CD4-positive, alpha-beta T cell (primary cell): ENCODE measurements at places on chromosomes 16 and 17.

GRCh38 chr16:4536391-4537106, 2.0 kb downstream of the CDIP1 start:
- DNase-seq = no peak

GRCh38 chr16:28189245-28189644, 22.5 kb downstream of the XPO6 start:
- peak; percentile 32 for DNase-seq

DNA sequence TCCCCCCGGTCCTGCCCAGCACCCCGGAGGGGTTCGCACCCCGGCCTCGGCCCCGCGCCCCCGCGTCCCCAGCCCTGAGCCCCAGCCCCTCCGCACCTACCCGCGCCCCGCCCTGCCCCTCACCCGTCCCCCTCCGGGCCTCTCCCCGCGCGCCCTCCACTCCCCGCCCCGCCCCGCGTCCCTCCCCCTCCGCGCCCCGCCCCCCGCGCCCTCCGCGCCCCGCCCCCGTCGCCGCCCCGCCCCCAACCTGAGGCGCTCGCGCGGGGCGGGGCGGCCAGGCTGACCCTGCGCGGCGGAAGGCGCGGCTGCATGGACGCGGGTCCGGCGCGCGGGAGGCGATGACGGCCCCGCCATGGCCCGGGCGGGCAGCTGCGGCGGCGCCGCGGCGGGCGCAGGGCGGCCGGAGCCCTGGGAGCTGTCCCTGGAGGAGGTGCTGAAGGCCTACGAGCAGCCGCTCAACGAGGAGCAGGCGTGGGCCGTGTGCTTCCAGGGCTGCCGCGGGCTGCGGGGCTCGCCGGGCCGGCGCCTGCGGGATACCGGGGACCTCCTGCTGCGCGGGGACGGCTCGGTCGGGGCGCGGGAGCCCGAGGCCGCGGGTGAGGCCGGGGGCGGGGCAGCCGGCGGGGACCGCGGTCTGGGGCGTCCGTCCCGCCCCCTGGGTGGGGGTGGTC, at the start of gene SPIRE2:
Gene SPIRE2 (plus strand): TSS at position 277 of the 671 bp plus-strand sequence. CDS start 76 bp downstream, at position 353.
- peak; percentile 49 for DNase-seq

DNA sequence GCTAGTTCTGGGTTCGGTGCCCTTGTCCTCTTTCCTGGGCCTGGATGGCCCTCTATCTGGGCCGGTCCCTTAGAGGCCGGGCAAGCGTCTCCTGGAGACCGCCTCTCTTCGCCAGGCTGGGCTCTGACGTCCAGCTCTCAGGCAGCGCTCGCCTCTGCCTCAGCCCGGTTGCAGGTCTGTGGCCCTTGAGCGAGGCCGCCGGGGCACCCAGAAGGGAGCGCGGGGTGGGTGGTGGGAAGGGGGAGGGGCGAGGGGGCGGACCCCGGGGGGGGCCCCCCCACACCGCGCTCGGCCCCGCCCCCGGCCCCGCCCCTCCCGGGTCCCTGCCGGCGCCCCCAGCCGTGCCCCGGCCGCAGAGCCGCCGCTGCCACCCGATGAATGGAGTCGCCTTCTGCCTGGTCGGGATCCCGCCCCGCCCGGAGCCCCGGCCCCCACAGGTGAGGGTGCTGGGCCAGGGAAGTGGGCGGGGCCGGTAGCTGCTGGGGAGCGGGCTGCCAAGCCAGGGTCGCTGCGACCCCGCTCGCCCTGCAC, at the start of gene ARHGAP23:
Gene ARHGAP23 (plus strand): TSS at position 353 of the 531 bp plus-strand sequence. CDS start 22 bp downstream, at position 375.
- peak; percentile 26 for DNase-seq

GRCh38 chr16:25966172-25967097, 274.7 kb downstream of the HS3ST4 start:
- no peak for DNase-seq

- peak; percentile 68 for DNase-seq
Measured at GRCh38 chr16:425082-425718, at the start of gene RAB11FIP3. TSS of gene RAB11FIP3 (plus strand) at chr16:425649. CDS start at chr16:426007, 358 bp downstream.

- DNase-seq = no peak
Measured at GRCh38 chr17:30476726-30477082, 504 bp upstream of the GOSR1 start.

DNA sequence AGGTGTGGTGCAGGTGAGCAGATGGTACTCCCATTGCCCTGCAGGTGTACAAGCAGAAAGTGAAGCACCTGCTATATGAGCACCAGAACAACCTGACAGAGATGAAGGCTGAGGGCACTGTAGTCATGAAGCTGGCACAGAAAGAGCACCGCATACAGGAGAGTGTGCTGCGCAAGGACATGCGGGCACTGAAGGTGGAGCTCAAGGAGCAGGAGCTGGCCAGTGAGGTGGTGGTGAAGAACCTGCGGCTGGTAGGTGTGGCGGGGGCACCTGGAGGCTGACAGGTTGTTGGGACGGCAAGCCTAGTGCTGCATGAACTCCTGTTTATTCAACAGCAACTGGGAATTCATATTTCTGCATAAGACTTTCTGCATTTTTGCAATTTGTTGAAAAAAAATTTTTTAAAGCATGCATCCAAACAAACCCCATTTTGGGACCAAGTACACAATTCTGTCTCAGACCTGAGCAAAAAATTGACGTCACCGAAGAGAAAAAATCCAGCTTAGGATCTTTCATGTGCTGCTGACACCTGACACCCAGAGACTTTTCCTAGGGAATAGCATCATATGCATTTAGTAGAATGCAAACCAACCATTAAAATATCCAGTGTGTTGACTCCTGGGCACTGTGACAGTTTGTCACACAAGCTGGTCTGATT, 13.5 kb upstream of the DBNDD1 start:
- no peak for DNase-seq

DNA sequence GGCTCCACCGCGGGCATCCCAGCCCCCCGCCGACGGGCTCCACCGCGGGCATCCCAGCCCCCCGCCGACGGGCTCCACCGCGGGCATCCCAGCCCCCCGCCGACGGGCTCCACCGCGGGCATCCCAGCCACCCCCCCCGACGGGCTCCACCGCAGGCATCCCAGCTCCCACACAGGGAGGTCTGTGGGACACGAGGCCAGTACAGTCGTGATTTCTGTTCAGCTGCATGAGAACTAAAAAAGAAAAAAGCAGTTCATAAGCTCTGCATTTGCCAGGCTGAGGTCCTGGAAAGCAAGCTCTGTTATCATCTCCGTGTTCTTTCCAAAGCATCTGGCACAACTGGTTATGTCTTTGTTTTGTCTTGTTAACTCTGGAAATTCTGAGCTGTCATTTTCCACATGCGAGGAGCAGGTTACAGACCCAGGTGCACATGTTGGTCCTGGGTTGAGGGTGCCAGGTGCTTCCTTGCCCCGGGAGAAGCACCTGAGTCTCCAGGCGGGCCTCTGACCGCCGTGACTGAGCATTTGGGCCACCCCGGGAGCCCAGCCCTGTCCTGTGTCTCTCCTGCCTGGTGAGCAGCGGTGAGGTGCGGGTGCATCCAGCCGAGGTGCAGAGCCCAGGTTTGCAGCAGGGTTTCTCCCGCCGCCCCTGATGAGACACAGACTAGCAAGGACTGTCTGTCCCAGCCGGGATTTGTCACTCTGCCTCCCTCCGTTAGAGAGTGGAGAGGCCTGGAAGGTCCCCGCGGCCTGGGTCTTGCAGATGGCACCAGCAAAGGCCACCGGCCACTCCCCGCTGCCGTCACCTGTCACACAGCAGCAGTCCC, 9.9 kb upstream of the WFIKKN1 start:
- no peak for DNase-seq

GRCh38 chr17:79574656-79575055, 36.2 kb downstream of the RBFOX3 start:
- DNase-seq = no peak

DNA sequence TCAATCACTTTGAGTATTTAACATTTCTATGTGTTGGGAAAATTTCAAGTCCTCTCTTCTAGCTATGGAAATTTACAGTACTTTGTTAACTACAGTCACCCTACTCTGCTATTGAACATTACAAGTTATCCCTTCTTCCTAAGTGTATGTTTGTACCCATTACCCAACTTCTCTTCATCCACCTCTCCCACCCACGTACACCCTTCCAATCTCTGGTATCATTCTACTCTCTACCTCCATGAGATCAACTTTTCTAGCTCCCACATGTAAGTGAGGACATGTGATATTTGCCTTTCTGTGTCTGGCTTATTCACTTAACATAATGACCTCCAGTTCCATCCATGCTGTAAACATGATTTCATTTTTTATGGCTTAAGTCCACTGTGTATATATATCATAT, 3.2 kb upstream of the ZNF688 start:
- DNase-seq = no peak

DNA sequence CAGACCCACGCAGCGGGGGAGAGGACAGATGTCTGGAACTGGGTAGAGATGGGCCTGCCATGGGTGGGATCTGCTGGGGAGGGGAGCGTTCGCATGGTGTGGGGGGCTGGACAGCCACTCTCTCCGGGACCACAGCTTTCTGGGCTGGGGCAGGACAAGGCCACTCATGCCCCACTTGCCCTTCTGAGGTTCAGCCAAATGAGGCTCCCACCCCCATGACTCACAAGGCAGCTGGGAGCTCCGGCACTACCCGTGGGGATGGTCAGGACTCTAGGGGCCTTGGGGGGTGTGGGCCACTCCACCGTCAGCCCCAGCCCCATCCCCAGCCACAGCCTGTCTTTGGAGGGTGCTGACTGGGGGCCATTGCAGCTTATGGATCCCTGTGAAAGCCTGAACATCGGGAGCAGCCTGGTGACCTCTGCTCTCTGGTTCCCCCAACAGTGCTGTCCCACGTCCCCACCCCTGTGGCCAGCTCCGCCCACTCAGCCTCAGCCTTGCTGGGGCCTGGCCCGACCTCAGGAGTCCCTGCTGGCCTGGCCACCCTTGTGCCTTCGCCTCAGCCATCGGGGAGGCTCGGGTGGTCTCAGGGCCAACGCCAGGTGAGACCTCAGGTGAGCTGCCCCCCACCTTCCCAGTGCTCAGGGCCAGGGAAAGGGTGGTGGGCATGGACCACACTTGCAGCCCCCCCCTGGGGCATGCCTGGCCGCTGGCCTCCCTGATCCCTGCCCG, 4.7 kb upstream of the CDH15 start:
- no peak for DNase-seq

DNA sequence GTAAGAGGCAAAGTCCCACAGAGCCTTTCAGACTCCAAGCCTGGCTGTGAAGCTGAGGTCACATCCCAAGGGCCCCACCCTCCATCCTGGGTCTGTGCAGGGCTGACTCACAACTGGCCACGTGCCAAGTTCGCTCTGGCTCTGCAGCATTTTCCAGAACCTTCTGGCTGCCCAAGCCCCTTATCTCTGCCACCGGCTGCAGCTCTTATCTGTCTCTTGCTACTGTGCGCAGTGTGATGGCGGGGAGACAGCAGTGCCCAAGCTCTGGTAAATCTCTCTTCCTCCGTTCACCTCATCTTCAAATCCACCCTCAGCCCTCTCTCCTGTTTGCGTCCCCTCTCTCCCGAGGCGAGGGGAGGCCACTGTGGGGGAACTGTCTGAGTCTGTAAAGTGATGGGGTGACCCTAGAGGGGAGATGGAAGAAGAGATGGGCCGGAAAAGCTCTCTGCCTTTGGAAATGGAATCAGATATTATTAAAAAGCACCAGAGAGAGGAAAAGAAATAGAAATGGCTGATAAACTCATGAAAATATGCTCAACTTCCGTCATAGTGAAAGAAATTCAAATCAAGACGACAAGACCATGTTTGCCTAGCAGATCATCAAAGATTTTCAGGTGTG, 162.7 kb upstream of the CDC42EP4 start:
- no peak for DNase-seq

- no peak for DNase-seq
Measured at GRCh38 chr17:66560691-66561090, 258.3 kb downstream of the PRKCA start.

GRCh38 chr16:86536621-86537020, 18.4 kb downstream of the MTHFSD start:
- no peak for DNase-seq

GRCh38 chr16:4682084-4682591, 11.2 kb upstream of the NUDT16L1 start:
- DNase-seq = peak; percentile 56

GRCh38 chr17:78737332-78737731, 44.7 kb downstream of the CYTH1 start:
- no peak for DNase-seq

GRCh38 chr16:58098207-58099096, 30.7 kb downstream of the CFAP20 start:
- no peak for DNase-seq

GRCh38 chr17:32827227-32827626, 49.7 kb downstream of the MYO1D start:
- DNase-seq = no peak

DNA sequence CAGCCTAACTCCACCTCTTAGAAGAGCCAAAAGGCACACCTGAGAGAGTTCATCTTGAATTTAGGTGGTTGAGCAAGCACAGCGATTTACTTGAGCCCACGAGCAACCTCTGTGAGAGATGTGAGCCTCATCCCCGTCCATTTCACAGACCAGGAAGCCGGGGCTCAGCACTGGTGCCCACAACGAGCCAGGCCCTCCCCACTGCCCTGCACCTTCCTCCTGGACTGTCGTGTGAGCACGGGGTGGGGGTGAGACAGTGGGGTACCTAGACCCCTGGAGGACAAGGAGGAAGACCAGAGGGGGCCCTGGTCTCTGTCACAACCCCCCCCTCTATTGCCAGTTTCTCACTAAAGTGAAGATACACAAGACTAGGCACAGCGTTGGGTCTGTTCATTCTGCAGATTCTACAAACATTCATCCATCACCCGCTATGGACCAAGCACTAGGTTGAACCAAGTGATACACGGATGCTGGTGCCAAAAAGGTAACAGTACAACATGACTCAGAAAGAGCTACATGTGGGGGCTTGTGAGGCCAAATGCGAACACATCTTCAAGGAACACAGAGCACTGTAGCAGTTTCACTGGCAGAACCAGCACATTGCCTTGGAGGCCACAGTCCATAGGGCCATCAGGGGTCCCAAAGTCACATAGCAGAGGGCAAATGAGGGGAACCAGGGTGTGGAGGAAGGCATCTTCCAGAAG, 231.9 kb downstream of the PARN start:
- DNase-seq = no peak

- DNase-seq = no peak
Measured at GRCh38 chr16:70529051-70529777, 5.6 kb downstream of the SF3B3 start.

DNA sequence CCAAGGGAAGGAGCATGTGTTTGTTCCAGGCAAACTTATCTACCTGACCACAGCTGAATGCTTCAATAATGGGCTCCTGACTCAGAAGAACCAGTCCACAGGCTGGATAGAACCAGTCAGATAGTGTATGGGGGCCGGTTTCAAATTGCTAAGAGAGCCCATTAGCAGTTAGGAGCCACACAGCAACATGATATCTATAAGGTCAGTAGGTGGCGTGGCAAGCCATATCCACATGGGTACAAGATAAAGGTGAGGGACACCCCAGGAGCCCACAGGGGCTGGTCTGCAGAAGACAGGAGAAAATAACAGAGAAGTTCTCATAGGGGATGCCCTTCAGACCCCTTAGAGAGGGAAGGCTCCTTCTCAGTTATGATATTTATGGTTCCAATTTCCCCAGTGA, 31.6 kb upstream of the CDRT15 start:
- peak; percentile 27 for DNase-seq

GRCh38 chr16:52755396-52755795, 208.5 kb upstream of the TOX3 start:
- no peak for DNase-seq

DNA sequence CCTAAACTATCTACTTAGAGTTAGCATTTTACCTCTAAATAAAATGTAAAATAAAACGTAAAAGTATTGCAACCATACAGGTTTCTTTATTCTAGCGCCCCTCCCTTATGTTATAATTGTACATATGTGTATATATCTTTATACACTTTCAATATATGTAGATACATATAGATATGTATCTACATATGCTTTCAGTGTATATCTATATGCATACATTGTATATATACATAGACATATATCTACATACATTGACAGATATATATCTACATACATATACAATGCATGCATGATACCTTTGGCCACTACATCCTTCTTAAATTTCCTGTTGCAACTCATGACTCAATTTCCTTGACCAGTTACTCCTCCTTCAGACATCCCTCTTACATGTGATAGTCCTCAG, 16.7 kb downstream of the BPTF start:
- DNase-seq = no peak
